ENCODE measurements at places on chromosomes 1 and 21.

GRCh38 chr1:53132176-53132575, 10.3 kb downstream of the SLC1A7 start:
- no peak for DNase-seq

- DNase-seq = no peak
These were observed 42.3 kb upstream of the PDC start for GRCh38 chr1:186503190-186503589.

- no peak for DNase-seq
These were observed 15.0 kb upstream of the CEP85 start for GRCh38 chr1:26218906-26219494.

GRCh38 chr1:154386643-154387352, 18.3 kb upstream of the IL6R start:
- DNase-seq = no peak

- peak; percentile 97 for DNase-seq
These were observed 87.7 kb downstream of the INTS7 start for GRCh38 chr1:211947396-211948295.

- no peak for DNase-seq
These were observed 21.6 kb upstream of the MAGOH start for GRCh38 chr1:53259932-53260331.

- no peak for DNase-seq
These were observed 982 bp upstream of the IL24 start for GRCh38 chr1:206896261-206896660.

GRCh38 chr21:38443110-38443509, 55.2 kb downstream of the ERG start:
- DNase-seq = no peak

DNA sequence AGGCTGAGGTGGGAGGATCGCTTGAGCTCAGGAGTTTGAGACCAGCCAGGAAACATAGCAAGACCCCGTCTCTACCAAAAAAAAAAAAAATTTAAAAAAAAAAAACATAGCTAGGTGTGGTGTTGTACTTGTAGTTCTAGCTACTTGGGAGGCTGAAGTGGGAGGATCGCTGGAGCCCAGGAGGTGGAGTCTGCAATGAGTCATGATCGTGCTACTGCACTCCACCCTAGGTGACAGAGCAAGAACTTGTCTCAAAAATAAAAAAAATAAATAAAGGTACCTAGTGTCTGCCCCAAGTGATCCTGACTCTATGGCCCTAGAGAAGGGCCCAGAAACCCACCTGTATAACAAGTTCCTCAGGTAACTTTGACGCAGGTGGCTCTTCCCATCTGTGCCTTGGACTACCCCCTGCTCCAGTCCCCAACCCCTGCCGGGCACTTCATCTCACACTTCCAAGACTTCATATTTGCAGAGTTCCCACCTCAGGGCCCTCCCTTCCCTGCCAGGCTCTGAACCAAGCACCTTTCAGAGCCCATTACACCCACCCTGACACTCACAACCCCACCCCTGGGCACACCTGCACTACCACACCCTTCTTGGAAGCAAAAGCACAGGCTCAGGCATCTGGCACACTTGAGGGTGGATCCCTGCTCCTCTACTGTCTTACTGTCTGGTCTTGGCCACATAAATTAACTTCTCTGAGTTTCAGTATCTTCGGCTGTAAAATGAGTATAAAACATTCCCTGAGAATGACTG, 80.2 kb upstream of the KLHDC7A start:
- DNase-seq = no peak

DNA sequence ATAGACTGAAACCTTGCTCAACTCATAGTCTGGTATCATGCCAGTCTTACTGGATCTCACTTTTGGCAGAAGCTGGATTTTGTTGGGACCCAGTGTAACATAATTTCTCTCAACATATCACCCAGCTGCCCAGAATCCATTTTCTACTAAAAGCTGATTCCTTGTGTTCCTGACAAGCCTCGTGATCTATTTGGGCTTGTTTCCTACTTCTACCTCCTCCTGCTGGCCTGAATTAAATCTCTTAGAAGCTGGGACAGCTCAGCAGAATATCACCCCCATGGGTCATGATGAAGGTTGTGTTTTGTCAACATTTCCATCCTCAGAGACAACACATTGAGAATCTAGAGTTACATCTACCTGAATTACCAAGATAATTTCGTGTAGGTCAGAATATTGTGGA, 7.7 kb downstream of the GOLT1A start:
- no peak for DNase-seq

DNA sequence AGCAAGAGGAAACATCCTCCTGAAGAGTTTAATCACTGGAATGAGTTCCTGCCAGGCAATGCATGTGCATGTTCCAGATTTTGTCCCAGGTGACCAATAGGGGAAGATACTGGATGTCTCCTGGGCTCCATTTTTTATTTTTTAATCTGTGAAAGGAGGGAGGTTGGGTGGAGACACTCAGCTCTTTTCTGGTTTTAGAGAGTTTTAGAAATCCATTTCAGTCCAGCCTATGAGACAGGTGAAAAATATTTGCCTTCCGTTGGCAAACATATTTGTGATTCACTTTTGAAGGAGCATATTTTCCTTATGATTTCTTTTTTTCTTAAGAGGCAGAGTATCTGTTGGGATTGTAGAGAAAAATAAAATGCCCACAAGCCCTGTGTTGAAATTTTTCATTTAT, 70.7 kb downstream of the ABCA4 start:
- DNase-seq = no peak

DNA sequence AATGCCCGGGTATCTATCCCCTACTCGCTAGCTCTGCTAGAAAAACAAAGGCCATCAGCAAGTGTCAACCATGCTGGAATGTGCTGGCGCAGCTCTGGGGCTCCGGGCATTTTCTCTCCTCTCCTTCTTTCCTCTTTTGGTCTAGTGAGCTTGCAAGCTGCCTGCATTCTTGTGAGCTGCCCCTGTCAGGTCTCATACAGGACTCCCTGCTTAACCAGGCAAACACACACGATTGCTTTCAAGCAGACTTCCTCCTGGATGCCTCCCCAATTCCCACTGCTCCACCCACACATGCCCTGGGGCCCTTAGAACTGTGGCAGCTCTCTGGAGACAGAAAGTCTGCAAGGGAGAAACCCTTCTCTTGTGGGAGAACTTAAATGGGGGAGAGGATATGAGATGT, 35.7 kb upstream of the SUCO start:
- no peak for DNase-seq

DNA sequence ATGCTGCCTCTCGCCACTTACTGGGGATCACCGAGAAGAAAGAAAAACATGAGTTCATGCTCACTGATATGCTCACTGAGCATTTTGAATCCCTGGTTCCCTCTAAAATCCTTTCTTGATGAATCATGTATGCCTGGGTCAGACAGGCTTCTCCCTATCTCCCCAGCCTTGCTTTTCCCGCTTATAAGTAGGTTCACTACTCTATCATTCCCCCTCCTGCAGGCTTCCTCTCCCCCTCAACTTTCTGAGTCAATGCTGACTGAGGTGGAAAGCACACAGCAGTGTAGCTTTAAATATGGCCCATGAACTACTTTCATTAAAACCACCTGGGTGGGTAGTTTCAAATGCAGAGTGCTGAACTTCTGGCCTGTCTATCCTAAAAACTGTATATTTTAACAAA, 41.7 kb downstream of the FMO4 start:
- DNase-seq = no peak

DNA sequence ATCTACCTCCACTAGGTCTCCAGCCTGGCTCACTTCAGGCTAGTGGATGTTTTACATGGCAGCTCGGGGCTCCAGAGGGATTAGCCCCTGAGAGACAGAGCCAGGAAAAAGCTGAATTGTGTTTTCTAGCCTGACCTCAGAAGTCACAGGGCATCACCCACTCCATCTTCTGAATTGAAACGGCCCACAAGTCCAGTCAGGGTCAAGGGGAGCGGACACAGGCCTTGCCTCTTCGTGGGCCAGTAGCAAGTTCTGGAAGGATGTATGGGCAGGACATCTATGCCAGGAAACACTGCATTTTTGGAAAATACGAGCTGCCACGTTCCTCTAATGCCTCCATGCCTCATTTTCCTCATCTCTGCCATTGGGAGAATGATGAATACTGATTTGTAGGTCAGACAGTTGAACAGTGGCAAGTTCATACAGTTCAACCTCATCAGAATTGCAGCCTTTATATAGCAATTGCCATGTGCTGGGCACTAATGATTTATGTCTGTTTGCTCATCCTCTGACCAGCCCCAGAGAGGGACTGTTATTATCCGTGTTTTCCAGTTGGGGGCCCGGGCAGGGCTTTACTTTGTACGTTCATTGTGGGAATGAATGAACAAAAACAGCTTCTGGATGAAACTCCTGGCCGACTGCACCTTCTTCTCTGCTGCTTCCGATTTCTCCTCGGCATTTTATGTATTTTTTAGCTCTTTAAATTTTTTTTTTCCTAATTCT, 23.2 kb upstream of the PCBP3 start:
- DNase-seq = no peak

DNA sequence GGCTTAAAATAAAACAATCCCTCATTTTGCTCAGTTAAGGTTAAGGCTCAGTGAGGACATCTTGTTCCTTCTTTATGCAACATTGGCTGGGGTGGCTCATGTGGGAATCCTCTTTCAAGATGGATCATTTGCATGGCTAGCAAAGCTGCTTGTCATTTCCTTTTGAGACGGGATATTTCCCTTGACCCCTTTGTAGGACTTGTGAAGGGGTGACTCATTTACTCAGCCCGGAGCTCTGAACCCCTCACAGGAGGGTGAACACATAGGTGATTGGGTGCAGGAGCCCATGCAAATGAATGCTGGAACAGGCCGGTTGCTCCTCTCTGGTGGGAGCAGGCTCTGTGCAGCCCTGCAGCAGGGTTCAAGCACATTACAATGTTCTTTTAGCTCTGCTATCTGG, 15.8 kb upstream of the C8A start:
- DNase-seq = no peak

DNA sequence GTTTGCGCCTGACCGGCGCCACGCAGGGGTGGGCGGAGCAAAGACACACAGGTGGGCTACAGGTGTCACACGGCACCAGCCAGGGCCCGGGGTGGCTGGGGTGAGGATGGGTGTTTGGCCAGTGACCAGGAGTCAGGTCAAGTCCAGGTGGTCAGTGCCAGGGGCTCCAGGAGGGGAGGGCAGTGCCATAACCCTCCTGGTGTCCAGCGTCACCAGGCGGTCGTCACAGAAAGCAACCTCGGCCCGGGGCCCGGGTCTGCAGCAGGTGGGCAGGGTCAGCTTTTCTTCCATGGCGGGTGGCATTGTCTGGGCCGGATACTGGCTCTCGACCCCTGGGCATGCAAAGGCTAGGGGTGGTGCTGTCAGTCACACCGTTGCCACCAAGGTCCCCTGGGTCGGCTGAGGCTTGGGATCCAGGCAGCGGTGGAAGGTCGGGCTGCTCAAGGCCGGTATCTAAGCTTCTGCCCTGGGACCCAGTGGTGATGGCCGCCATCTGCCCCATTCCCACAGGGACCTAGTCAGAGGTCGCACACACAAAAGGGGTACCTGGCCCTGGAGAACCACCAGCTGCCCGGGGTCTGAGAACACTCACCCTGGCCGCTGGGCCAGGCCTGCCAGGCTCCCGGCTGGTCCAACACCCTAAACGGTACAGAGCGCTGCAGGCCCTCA, 1.8 kb downstream of the FNDC10 start:
- no peak for DNase-seq

- no peak for DNase-seq
These were observed 52.3 kb upstream of the INSL5 start for GRCh38 chr1:66853379-66853778.

DNA sequence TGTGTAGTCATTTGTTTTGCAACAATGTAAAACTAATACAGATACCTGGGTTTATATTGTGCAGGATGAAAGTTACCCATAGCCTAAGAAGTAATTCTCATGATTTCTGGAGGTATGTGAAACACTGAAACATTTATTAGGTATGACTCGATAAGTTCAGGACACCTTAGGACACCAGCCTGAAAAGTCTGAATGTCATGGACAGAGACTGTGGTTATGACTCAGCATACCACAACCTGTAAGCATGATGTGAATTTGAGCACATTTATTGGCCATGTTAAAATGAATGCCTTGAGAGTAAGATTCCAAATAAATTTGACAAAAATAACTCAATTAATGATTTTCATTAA, 1471.7 kb upstream of the B3GALT2 start:
- no peak for DNase-seq

DNA sequence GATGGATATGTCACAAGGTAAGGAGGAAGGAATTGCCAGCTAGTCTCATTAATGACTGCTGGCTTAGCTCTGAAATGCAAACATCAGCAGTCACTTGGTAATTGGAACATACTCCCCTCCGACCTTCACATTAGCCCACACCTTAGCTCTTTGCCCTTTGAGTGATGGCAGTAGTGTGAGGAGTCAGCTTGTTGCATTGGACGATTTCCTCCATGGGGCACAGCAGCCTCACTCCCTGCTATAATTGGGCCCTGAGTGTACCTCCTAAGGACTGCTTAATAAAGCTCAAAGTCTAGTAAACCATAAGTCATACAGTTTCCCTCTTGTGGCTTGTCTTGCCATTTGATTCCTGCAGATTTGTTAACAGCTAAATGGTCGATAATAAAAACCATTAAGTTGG, 19.4 kb downstream of the METTL13 start:
- no peak for DNase-seq

- no peak for DNase-seq
These were observed 389.7 kb downstream of the OMA1 start for GRCh38 chr1:58156831-58157230.

- DNase-seq = peak; percentile 49
These were observed 144.5 kb downstream of the AKT3 start for GRCh38 chr1:243705585-243705984.

DNA sequence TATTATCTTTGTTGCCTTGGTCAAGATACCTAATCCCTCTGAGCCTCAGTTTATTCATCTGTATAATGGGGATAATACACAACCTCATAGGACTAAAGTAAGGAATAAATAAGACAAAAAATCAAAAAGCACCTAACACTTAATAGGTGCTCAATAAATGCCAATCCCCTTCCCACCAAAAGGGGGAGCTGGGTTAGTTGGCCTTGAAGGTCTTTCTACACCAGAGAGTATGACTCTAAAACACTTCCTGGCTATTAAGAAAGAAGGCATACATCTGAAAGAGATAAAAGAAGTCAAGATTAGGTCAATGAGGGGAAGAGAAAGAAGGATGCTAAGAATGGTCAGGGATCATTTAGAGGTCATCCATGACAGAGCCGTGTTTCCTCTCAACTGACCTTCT, 11.1 kb downstream of the VSIG8 start:
- no peak for DNase-seq

DNA sequence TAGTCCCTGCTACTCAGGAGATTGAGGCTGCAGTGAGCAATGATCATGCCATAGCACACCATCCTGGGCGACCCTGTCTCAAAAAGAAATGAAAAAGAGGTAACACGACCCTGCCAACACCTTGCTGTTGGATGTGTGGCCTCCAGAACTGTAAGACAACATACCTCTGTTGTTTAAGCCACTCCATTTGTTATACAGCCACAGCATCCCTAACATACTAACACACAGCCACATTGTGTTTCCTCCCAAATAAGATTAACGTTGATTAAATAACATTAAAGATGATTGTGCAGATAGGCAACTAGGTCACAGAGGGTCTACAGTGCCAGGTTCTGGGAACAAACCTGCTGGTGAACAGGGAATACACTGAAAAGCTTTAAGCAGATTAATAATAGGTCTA, 170.4 kb downstream of the RERE start:
- DNase-seq = no peak
